SK-MEL-5 (cell line): ENCODE measurements at places on chromosomes 6 and 20. TPM values are rescaled to one million over a fixed set of nuclear protein-coding genes. Genes with fewer than 3 reads are reported as not detected.
A peak's percentile ranks its signal among the peaks of the same experiment; 100 is the strongest.

DNA sequence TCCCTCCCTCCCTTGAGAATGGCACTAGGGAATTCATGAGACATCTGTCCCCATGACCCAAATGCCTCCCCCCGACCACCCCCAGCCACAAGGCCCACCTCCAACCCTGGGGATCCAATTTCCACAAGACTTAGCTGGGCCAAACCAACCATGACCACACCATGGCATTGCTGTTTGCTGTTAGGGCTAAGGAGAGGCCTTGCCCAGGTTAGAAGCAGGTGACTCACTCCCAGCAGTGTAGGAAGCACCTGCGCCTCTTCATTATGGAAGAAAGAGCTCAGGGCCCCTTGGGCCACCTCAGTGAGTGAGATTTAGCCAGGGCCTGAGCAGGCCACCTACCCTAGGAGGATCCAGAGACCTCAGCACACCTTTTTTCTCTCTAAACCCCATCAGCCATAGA is 337.9 kb downstream of the TAF4 start:
- no peak for DNase-seq

DNA sequence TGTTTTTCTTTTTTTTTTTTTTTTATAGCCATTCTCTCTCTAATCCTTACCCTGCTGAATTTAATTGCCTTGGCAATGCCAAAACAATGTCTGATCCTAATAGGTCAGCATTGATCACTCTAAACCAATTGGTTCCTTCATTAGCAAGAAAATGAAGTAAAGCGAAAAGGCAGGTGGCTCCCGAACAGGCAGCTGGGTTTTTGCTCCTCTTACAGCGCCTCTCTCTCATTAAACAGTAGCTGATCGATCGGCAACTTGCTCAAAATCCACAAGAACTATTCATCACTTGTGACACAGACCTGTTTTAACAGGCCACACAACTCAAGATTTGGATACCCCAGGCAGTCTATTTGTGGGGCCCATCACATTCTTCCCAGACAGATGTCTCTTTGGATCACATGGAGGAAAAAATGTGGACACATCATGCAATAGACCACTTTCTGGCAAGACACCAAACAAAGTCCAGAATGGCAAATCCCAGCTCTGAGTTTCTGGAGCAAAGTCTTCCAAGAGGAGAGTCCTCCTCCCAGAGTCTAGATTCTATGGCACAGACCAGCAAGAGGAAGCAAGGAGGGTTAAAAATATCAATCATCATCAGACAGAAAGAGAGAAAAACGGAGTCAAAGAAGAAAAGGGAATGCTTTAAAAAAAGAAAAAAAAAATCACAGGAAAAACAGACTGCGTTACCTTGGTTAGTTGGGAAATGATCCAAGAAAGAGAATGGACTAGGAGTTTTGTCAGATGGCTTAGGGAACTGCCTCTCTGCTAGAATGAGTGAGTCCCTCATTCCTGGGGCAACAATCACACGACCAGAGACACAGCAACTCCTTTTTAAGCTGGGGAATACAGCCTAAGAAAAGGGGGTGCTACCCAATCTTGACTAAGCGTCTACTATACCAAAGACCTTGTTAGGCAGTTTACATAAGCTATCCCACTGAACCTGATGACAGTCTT is 247.8 kb downstream of the BTBD9 start:
- DNase-seq: no peak

DNA sequence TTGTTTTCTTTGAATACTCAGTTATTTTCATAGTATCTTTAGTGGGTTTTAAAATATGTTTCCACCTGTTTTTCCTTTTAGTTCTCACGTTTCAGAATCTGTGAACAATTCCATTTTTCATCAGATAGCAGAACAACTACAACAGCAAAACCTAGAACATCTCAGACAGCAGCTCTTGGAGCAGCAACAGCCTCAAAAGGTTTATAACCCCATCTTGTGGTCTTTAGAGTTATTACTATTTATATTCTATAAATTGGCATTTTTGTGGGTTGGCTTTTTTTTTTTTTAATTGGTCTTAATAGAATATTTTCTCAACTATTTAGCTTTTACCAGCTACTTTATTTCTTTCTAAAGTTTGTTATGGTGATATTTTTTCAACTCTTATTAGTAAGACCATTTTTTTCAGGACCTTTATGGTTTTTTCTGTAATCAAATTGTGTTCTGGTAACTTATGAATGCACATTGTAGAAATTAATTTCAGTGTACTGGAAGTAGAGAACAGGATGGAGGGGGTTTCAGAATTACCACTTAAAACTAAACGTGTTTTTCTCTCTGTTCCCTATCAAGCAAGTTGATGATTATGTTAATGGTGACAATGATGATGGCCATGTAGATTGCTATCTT is 72.2 kb downstream of the SCAF8 start:
- peak; percentile 59 for DNase-seq

DNA sequence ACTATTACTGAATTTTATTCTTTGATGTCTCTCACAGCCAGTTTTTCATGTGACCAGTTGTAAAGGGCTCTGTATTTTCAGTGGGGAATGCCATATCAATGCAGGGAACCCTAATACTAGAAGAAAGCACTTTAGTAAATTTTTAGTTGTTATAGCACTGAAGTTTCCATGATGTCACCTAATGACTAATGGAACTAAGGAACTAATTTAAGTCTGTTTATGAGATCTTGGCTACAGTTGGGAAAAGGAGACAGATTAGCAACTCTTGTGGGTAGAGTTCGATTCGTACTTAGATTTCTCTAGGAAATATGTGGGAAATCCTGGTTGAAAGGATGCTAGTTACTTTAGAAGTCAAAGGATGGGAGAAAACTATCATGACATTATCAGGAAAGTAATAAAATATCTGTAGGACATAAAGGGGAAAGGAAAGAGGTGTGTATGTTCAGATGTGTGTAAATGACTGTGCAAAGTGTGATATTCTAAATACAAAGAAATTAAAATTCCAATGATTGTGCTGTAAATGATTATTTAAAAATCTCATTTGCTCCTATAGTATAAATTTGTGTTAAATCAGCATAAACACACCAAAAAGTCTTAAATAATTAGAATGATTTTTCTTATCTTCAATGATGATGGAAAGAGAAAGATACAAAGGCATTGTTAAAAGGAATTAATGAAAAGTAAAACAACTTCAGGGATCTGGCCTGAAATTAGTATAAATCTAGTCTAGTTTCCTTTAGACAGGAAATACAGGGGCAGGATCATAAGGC is 103.4 kb downstream of the LRRC1 start:
- DNase-seq: no peak

DNA sequence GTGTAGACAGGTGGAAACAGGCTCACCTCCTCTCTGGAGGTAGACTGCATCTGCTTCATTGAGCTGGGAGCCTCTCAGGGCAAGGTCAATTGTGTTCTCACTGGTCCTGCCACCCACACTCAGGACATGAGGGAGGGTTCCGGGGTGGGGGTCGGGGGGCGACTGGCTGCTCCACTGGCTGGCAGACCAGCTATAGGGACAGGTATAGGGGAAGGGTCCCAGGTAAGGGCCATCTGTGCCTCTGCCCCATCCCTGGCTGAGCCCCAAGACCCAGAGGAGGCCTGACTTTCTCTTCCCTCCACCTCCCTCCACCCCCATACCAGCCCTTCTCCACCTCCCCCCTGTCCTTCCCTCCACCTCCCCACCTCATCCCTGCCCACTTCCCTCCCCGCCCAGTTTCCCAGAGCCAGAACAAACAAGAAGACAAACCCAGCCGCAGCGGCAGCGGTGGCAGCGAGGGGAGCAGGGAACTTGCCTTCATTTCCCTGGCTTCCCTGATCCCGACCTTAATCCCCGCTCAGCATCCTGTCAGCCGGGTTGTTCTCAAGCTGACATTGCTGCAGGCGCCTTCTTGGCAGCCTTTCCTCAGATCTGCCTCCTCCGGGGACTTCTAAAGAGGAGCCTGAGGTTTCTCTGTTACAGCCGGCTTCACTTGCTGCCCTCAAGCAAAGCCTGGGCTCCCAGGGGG is 18.3 kb upstream of the FOXP4 start:
- peak; percentile 20 for DNase-seq

GRCh38 chr20:49936153-49937026 is at the start of gene RNF114:
TSS of gene RNF114 (plus strand) at chr20:49936397. CDS start at chr20:49936413, 16 bp downstream.
- peak; percentile 90 for DNase-seq

EFCAB8 gene
- not detected in 2 replicates for total RNA-seq

RNF39 gene
- not detected in 2 replicates for total RNA-seq

DNA sequence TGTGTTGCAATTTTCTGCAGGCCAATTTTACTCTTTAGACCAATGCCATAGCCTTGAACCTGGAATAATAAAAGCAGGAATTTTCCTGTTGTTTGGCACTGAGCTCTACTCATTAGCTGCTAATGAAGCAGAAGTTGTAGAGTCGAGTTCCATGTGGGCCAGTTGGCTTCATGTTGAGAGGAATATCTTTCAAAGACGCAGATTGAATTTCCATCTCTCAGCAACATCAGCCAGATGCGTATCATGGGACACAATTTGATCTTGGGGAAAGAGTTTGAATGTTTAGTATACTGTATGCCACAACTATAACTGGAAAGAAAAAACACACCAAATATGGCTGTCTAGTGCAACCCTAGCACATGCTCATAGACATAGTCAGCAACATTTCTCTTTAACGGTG is 259.6 kb downstream of the BCKDHB start:
- DNase-seq: no peak

DNA sequence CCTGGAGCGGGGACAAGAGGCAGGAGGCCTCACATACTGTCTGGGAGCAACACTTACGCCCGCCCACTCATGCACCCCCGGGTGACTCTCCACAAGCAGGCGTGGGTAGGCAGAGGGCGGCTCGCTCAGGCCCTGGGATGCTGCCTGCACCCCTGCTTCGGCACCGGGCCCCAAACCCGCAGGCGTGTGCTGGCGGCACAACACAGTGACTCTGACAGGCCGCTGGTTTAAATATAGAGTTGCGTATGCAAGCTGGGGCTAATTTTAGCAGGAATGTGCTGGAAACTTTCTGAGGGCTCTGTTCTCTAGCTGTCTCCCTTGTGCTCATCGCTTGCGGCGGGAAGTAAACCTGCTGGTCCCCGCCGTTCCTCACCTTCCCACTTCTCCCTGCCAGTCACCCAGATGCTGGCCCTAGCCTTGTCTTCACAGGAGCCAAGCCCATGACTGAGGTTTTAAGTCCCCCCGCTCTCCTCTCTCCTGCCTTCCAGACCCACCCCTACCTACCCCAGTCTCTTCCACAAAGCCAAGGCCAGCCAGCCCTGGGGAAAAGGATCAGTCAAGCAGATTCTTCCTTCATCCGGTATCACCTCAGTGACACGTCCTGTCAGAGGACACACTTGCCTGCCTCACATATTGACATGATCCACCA is 94.5 kb upstream of the FOXP4 start:
- no peak for DNase-seq

SDCBP2 gene
- total RNA-seq: 0.32 and 0.50 TPM in 2 replicates

DNA sequence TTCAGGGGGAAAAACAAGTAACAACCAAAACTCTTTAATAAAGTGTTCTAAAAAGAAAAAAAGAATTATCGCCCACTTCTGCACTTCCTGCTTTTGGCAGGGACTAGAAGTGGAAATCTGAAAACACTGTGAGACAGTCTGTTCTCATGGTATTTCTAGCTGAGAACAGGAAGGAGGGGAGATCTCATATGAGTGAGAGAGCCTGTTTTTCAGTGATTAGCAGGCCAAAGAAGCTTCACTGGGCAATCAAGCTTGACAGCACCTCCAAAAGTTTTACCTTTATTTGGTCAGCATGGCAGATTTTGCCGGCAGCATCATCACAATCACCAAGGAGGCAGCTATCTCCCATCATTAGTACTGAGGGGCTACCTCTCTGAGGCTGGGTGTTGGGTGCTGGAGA is 79.5 kb upstream of the ATXN1 start:
- DNase-seq: no peak
